ENCODE measurements at places on chromosomes 5 and 9. TPM values are rescaled to one million over a fixed set of nuclear protein-coding genes. Genes with fewer than 3 reads are reported as not detected.

DNA sequence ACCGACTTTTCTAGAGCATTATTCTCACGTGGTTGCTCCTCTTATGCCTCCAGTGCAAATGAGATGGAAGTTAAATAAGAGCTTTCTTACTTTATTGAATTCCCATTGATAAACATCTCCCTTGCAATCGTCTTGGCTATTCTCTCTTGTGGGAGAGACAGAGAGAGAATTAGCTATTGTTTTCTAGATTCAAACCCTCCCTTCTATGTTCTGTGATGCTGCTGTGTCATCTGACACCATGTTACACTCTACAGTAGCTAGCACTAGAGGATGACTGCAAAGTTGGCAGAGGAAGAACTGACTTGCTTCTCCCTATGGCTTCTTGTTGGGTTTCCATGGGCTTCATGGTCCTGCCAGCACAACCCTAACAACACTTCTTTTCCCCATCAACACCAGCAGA is 134.6 kb upstream of the RANBP3L start:
- DNase-seq = no peak

- DNase-seq = no peak
These were observed 91.1 kb downstream of the SNCAIP start for GRCh38 chr5:122402955-122403685.

DNA sequence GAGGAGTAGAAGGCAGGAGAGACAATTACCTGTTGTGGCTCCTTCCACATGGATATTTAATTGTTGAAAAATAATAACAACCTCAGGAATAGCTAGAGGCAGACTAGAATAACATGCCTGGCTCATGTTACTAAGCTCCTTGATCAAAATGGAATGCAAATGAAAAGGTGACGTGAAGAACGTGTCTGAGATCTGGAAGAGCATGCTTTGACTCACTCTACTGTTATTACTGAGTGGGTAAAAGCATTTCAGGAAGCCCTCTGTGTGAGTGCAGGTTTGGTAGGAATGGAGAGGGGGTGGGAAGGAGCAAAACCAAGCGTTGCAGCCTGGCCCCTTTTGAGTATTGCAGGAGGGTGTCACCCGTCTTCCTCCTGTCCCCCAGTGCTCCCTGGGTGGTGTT is 84.8 kb downstream of the EQTN start:
- DNase-seq = no peak

- DNase-seq = no peak
These were observed at the start of gene ADAMTS13 for GRCh38 chr9:133421615-133422542. ADAMTS13 (plus strand) TSS chr9:133422367; CDS start chr9:133422444, 77 bp downstream.

DNA sequence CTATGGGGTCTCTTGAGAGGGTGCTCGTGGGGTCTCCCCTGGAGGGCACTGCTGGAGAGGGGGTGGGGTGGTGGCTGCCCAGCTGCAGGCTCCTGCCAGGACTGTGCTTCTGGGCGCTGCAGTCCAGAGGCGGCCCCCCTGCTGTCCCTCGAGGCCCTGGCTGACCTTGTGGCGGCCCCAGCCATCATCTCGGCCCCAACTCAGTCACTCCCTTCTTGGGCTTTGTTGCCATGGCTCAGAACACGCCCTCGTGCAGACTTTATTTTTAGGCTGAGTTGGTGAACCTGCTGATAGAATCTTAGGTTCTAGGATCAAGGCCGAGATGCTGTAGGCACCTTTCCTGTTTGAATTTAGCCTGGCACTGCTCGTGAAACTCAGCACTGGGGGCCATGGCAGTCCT is 22.8 kb downstream of the FBXW5 start:
- DNase-seq = no peak

- peak; percentile 66 for DNase-seq
These were observed 46.4 kb upstream of the CTNNA1 start for GRCh38 chr5:138706655-138707480.

The EQTN gene
- total RNA-seq = not detected

The CD74 gene
- not detected for total RNA-seq
